Left renal cortex interstitium (tissue), 4 donors: ENCODE measurements at places on chromosomes 11 and 22.

GRCh38 chr11:77182542-77183430 is 54.7 kb downstream of the MYO7A start:
- DNase-seq, result no peak

GRCh38 chr11:75481922-75482606 is 43.7 kb downstream of the GDPD5 start:
- no peak for DNase-seq

DNA sequence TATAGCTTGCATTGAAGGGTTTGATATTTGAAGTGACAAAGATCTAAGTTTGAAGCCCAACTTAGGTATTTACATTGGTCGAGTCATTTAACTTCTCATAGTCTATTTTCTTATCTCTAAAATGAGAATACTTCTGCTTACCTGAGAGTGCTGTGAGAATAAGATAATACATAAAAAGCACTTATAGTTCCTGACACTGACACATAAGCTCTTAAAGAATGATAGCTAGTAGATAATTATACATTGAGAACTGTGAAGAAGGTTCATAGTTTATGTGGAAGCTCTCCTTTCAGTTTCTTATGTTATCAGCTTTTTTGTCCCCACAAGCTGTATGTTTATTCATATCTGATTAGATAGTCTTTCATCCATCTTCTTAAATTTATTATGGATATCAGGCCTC is 4.8 kb downstream of the PPME1 start:
- no peak for DNase-seq

DNA sequence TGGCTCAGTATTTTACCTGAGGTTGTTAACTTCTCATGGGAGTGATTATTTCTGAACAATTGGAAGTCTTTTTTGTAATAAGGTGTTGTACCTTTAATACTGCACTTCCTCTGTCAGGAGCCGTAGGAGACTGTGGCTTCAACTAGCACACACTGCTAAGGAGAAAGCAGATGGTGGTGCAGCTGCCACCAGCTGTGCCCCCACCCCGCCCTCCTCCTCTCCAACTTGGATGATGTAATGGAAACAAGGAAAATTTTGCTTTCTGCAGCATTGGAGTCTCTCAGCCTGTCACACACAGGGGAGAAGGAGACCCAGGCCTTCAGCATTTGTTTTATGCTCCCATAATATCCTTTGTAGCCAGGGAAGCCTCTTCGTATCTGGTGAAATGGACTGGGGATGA is 91.2 kb downstream of the TEAD1 start:
- DNase-seq, result no peak

DNA sequence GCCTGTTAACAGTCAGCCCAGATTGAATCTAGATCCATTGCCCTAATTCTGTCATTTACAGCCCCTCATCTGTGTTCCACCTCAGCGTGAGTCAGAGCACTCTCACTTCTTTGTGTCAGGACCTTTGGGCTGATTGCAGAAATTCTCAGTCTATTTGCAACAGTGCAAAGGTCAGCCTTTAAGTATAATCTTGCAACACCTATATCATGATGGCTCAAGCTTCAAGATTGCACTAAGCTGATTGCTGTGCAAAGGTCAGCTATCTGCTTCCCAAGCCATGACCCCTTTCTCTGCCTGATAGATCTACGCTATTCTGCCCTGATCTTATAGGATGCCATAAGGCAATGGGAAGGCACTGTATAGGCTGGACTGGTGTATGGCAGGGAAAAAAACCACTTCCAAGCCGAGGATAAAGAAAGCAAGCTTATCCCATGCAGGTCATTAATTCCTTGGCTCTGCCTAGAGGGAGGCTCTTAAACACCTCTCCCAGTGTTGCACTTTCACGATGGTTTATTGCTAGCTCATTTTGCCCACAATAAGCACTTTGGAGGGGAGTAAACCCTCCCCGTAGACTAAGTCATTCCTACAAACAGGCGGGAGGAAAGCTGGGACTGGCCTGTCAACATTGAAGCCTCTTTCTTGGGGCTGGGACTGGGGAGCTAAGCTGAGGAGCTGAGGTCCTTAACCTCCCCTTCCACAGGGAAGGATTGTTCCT is 100.6 kb downstream of the RRAS2 start:
- no peak for DNase-seq

- no peak for DNase-seq
These were observed 1.2 kb downstream of the P2RY6 start for GRCh38 chr11:73273222-73273895.

DNA sequence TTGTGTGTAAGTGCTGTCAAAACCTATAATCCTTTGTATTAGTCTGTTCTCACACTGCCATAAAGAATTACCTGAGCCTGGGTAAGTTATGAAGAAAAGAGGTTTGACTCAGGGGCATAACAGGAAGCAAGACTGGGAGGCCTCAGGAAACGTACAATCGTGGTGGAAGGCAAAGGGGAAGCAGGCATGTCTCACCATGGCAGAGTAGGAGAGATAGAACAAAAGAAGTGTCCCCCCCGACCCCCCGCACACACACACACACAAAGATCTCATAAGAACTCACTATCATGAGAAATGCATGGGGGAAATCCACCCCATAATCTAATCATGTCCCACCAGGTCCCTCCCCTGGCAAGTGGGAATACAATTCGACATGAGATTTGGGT is 2.3 kb upstream of the USP28 start:
- DNase-seq, result no peak

GRCh38 chr11:103987629-103988594 is 48.5 kb upstream of the DDI1 start:
- DNase-seq, result no peak
